HTR-8/SVneo (cell line): ENCODE measurements at places on chromosomes 1 and 21.

GRCh38 chr1:160374306-160375110 lies 7.6 kb downstream of the NHLH1 start:
- DNase-seq = no peak

DNA sequence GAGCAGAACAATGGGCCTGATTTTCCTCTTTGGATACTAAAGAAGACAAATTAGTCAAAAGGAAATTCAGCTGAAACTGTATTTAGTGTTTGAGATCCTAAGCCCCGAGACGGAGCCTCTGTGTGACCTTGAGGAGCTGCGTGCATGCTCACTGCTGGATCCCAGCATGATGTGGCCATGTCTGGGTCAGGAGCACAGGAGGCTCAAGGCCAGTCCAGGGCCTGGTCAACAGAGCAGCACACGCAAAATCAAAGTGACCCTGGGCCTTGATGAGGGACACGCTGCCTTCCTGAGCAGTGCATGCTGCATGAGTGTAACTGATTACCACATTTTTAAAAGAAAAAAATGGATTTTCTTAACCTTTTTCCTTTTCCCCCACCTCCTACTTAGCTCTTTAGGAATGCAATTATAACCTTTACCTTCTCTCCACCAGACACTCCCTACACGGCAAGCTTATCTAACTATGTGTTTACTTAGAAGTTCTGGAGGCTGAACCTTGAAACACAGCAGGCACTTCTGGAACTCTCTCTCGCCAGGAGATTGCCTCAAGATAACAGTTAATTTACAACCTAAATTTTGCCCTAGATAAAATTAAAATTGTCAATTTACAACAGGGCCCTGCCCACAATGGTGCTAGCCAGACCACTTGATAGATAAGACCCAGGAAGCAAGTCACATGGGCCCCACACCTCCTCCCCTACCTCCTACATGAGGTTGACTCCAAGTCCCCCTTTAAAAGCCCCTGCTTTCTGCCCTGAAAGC lies 144.6 kb downstream of the LRIG2 start:
- DNase-seq = no peak

DNA sequence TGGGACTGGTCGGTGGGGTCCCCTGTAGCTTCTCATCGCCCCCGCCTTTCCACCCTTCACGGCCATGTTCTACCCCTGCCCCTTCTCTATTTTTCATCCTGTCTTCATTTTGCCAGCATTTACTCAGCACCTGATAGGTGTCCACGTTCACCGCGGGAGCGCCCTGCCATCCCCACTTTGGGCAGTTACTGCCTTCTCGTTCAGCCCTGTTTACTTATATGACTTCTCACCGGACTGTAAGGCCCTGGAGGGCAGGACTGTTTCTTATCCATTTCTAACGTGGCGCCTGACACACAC lies 380 bp downstream of the MFN2 start:
- DNase-seq = no peak

GRCh38 chr1:923131-923990 lies at the start of gene SAMD11:
TSS of gene SAMD11 (plus strand) at chr1:923923. CDS start at chr1:924432, 509 bp downstream.
- peak; percentile 51 for DNase-seq

DNA sequence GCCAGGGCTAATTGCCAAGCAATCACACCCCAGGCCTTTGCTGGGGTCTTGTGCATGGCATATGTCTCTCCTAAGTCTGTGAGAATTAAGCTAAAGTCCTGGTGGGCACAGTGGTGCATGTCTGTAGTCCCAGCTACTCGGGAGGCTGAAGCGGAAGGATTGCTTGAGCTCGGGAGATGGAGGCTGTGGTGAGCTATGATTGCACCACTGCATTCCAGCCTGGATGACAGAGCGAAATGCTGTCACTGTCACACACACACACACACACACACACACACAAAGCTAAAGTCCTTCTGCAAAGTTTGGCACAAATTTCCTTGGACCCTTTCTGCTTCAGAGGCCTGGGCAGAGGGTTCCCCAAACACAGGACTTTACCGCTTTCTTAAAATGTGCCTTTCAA lies 31.3 kb upstream of the DNAJC11 start:
- DNase-seq = no peak

- no peak for DNase-seq
These were observed 233.0 kb upstream of the KAZN start for GRCh38 chr1:14365301-14365988.

DNA sequence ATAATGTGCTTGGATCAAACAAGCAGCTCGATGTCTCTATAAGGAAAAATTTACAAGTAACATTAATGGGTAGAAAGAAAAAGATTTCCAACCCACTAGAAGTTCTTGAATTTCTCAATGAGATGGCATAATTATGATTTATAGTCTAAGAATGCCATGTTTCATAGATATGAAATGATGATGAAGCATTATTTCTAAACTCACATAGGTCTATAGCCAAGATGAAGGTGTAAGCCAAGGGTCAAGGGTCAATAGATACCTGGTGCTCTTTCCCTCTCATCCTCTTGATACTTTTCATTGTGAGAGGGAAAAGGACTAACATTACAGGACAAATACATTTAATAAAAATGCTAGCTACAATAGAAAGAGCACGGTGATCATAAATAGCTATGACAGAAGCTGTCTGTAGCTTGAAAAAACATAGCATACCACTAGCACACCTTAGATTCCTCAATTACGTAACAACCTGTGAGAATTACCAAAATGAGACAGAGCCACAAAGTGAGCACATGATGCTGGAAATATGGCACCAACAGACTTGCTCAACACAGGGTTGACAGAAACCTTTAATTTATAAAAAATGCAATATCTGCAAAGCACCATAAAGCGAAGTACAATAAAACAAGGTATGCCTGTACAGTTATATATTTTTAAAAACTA lies 26.3 kb upstream of the F13B start:
- DNase-seq = no peak

DNA sequence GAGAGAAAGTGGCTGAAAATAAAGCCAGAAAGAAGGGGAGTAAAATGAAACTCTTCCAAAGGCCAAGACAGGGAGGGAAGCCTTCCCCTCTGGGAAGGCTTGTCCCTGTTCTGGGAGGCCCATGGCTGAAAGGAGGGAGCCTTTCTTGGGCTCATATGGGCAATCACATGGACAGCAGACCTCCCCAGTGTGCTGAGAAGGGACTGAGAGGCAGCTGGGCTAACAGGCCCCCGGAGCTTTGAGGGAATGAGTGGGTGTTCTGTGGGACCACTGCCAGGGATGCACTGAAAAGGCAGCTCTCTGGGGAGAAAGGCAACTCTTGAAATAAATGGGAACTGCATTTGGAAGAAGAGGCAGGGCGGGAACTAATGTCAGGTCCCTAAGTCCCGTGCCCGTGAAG lies 39.1 kb downstream of the KANK4 start:
- DNase-seq = no peak

DNA sequence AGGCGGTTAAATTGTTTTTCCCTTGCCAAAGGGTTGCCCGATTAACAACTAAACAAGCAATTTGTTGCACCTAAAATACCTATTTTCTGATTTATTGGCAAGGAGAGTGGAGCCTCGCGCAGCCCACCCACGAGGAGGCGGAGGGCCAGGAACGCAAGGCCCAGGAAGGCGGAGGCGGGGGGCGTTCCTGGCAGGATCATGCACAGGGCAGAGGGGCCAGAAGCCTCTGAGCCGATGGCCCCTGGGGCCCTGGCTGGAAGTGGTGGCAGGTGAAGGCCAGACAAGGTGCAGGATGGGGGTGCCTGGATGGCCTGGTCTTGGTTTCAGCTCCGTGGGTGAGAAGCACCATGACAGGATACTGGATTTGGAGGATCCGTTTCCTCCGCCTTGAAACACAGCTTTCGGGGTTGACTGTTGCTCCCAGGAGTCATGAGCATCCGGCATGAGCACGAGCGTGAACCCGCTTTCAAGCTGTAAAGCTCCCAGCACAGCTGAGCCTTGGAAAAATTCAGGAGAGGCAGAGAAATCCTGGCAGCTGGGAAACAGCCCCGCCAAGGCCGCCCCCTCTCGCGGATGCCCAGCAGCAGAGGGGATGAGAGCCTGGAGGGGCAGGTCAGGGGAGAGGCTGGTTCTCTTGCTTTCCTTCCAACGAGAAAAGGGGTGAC lies 35.0 kb downstream of the AJAP1 start:
- no peak for DNase-seq

GRCh38 chr21:23445307-23445706 lies 2162.0 kb downstream of the MRPL39 start:
- DNase-seq = no peak

- no peak for DNase-seq
These were observed 10.5 kb downstream of the ATP5IF1 start for GRCh38 chr1:28246427-28246832.

- no peak for DNase-seq
These were observed 164.9 kb upstream of the RAB4A start for GRCh38 chr1:229105822-229106525.
